ENCODE measurements at places on chromosomes 7 and 10. TPM values are rescaled to one million over a fixed set of nuclear protein-coding genes. Genes with fewer than 3 reads are reported as not detected.

- H3K27me3 ChIP-seq: no peaks in the 10 kb centered on the region
- DNase-seq: no peak
- H3K4me3 ChIP-seq: no peak overlapping the region
- no peaks in the 10 kb centered on the region for H3K4me1 ChIP-seq
These were observed 109.4 kb downstream of the MBL2 start for GRCh38 chr10:52663161-52663560.

Gene ATP5MK
- total RNA-seq: 543 TPM

DNA sequence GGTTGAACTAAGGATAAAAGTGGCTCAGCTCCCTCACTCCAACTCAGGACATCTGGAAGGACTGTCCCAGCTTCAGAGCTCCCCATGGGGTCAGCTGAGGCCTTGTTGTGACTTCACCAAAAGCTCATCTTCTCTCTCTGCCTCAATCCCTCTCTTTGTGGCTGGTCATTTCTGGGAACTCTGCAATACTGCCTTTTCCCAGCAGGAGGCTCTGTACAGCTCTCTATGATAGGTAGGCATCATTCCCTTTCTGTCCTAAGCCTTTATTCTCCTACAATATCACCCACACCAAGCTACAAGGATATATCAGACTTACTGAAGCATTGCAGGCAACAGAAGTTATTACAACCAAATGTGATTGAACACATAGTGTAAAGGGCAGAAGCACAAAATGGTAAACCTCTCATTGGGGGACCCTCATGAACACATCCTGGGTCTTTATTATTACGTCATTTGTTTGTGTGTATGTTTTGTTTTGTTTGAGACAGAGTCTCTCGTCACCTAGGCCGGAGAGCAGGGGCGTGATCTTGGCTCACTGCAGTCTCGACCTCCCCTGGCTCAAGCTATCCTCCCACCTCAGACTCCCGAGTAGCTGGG lies 36.7 kb upstream of the PRPS1L1 start:
- no peak for DNase-seq
- no peak overlapping the region for H3K27ac ChIP-seq
- no peaks in the 10 kb centered on the region for H3K36me3 ChIP-seq
- H3K4me1 ChIP-seq: no peaks in the 10 kb centered on the region
- no peaks in the 10 kb centered on the region for H3K27me3 ChIP-seq
- no peak overlapping the region for H3K4me3 ChIP-seq

Gene EFCAB10
- not detected for total RNA-seq

DNA sequence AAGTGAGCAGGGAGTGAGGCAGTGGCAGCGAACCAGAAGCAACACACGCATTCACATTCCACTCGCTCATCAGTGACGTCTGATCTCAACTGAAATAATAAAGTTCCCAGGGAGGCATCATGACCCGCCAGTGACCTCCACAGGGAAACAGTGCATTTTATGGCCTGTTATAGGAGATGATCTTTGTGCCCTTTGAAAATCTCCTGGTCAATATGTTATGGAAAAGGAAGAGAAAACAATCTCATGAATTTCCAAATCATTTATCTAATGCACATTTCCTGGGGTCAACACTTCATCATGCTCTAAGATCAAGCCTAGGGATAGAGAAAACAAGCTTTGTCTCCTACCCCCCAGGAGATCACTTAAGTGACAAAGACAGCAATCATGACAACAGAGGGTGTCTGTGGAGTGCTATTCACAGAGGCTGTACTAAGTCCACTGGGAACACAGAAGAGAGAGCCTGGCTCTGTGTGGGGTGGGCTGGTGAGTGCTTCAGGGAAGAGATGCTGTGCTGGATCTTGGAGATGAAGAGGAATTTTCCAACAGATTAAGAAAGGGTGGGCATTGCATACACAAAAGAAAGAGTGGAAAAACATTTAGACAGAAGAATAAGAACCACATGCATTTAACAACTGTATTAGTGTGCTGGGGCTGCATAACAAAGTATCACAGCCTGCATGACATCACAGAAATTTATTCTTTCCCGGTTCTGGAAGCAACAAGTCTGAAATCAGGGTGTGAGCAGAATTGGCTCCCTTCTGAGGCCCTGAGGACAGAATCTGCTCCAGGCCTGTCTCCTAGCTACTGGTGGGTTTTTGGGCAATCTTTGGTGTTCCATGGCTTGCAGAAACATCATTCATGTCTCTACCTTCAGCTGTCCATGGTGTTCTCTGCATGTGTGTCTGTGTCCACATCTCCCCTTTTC lies 613.9 kb upstream of the IGFBP3 start:
- peaks cover 3% of the 10 kb centered on the region for H3K4me1 ChIP-seq
- no peaks in the 10 kb centered on the region for H3K27me3 ChIP-seq
- H3K4me3 ChIP-seq: no peak overlapping the region
- peak; percentile 46 for DNase-seq

GRCh38 chr10:11933577-11934223 lies 108.9 kb downstream of the UPF2 start:
- no peaks in the 10 kb centered on the region for H3K4me1 ChIP-seq
- H3K4me3 ChIP-seq: no peak overlapping the region
- H3K27ac ChIP-seq: no peak overlapping the region
- DNase-seq: no peak

GRCh38 chr10:3472287-3473051 lies 299.9 kb upstream of the PITRM1 start:
- H3K4me3 ChIP-seq: no peak overlapping the region
- H3K4me1 ChIP-seq: peaks cover 35% of the 10 kb centered on the region
- no peaks in the 10 kb centered on the region for H3K27me3 ChIP-seq
- peak overlapping the region; percentile 78 for H3K27ac ChIP-seq
- no peaks in the 10 kb centered on the region for H3K36me3 ChIP-seq
- DNase-seq: peak; percentile 38

DNA sequence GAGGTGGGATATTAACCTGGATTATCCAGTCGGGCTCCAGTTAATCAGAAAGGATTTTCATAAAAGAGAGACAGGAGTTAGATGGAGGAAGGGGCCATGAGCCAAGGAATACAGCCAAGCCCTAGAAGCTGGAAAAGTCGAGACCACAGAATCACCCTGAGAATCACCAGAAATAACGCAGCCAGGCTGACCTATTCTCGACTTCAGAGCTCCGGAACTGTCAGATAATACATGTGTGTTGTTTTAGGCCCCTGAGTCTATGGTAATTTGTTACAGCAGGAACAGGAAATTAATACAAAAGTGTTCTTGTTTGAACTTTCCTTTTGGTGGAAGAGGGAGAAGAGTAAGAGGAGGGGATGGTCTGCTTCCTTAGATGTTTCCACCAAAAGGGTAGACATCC lies 208.1 kb downstream of the JCAD start:
- H3K4me3 ChIP-seq: no peak overlapping the region
- H3K27me3 ChIP-seq: no peaks in the 10 kb centered on the region
- H3K4me1 ChIP-seq: peaks cover 11% of the 10 kb centered on the region
- no peak overlapping the region for H3K27ac ChIP-seq

DNA sequence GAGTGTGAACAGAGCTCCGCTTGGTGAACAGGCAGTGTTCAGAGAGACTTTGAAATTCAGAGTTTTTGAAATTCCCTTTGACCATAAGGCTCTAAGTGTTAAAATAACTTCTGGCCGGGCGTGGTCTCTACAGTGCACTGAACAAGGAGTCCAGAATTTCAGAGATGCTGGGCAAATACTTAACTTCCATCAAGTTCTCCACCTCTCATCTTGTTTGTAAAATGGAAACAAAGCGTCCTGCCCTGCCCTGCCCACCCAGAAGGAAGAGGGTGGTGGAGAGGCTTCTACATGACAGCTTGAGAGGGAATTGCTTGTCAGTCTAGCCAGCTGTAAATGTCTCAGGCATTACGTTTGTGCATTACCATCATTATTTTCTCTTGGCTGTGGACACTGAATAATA lies 102.6 kb downstream of the RGS10 start:
- H3K4me3 ChIP-seq: no peak overlapping the region
- no peaks in the 10 kb centered on the region for H3K27me3 ChIP-seq
- DNase-seq: no peak
- peaks cover 40% of the 10 kb centered on the region for H3K4me1 ChIP-seq
- H3K27ac ChIP-seq: no peak overlapping the region

Gene ELOVL3
- 0.35 TPM for total RNA-seq

- peaks cover 25% of the 10 kb centered on the region for H3K36me3 ChIP-seq
- peak; percentile 87 for DNase-seq
- no peak overlapping the region for H3K4me3 ChIP-seq
- H3K27me3 ChIP-seq: no peaks in the 10 kb centered on the region
- H3K4me1 ChIP-seq: peaks cover 20% of the 10 kb centered on the region
These were observed 43.8 kb downstream of the DENND2A start for GRCh38 chr7:140596519-140597427.

DNA sequence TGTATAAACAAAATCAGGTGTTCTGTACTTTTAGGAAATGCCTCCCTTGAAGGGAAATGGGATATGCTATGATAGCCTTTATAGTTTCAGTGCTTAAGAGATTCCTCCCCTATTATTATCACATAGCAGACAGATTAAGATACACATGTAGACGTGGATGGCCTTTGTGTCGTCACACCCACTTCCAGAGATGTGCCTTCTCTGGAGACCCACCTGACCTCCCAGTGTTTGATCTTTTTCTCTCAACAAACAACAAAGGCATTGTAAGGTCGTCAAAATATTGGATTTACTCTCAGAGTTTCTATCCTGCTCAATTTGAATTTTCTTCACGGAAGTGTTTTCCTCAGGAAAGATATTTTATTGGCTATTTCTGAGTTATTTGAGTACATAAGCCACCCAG lies 25.7 kb upstream of the C1GALT1 start:
- H3K4me1 ChIP-seq: no peaks in the 10 kb centered on the region
- H3K4me3 ChIP-seq: no peak overlapping the region
- no peak overlapping the region for H3K27ac ChIP-seq
- no peaks in the 10 kb centered on the region for H3K36me3 ChIP-seq

DNA sequence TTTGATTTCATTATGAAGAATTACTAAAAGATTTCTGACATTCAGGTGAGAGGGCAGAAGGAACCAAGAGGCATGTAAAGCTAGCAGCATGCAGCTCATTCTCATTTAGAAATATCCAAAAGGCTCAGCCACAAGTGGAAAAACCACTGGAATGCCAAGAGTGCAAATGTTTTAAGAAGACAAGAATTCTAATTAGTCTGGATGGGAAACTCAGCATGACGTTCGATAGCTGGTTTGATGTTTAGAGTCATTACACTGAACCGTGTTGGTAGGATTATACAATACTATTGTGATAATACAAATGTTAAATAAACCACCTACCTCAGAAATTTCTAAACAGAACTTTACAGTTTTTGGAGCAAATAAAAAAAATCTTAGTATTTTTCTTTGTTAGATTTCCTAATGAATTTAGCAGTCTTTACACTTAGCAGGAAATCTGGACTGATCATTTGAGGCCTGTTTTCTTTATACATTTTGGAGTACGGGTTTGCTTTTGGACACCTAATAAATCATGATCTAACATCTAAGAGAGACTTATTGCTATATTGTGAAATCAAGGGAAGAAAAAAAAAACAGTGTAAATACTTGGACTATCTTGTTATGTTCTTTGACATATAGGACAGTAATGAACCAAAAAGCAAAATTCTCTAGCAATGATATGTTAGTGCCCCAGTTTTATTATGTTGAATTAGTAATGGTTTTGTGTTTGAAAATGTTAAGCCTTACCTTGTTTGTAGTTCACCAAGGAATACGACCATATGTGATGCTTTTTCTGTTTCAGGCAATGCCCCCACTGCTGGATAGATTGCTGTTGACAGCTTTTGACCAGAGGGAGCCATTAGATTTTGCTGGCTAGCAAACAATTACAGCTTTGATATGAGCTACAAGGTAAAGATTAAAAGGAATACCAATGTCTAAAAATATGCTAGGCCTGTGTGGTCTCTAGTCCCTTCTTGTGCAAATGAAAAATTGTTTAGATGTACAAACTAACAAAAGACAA lies 354.1 kb upstream of the SEMA3A start:
- peak; percentile 86 for DNase-seq
- no peak overlapping the region for H3K4me3 ChIP-seq
- H3K36me3 ChIP-seq: no peaks in the 10 kb centered on the region
- no peaks in the 10 kb centered on the region for H3K27me3 ChIP-seq
- no peak overlapping the region for H3K27ac ChIP-seq

- no peak overlapping the region for H3K27ac ChIP-seq
- no peaks in the 10 kb centered on the region for H3K36me3 ChIP-seq
- DNase-seq: no peak
- H3K4me3 ChIP-seq: no peak overlapping the region
- H3K4me1 ChIP-seq: peaks cover 24% of the 10 kb centered on the region
- H3K27me3 ChIP-seq: peaks cover 25% of the 10 kb centered on the region
These were observed 81.0 kb upstream of the INSIG1 start for GRCh38 chr7:155216475-155217272.

DNA sequence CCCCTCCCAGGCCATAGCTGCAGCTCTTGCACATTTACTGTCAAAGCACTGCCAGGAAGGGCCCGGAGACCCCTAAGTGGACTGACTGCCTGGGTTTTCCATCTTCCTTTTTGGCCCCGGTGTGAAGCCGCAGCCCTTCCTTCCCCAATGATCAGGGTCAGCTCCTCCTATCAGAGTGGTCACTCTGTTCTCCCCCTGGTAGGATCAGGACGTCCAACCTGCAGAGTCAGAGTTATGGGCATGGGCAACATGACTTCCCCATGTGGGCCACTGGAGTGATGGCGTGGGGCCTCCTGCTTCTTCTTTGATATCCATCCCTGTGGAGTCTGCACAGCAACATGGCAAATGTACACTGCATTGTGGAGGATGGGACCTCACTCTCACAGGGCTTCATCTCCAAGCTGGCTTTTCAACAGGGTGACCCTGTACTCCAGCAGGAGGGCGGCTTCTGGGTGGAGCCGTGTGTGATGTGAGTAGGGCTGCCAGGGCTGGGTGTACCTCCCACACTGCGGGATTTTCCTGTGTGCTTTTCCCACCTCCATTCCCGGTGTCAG lies 6.4 kb upstream of the RAMP3 start:
- no peak overlapping the region for H3K4me3 ChIP-seq
- H3K27ac ChIP-seq: no peak overlapping the region
- H3K27me3 ChIP-seq: peaks cover 6% of the 10 kb centered on the region
- peaks cover 2% of the 10 kb centered on the region for H3K4me1 ChIP-seq
- no peaks in the 10 kb centered on the region for H3K36me3 ChIP-seq
- DNase-seq: no peak

Gene ABCC2
- total RNA-seq: 1.1 TPM

DNA sequence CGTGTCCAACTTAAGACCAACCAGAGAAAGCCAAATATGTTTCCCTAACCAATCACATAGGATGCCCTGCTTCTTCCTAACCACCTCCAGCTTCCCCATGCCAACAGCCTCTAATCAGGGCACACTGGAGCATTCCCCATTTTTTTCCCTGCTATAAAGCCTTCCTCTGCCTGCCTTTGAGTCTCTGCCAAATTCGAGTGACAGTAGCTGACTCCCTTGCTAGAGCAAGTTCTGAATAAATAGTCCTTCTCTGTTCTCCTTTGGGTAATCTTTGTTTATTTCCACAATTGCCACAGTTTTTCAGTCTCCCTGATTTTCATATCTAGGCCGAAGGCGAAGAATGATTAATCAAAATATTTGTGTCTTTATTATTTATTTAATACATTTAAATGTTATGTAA lies 96.7 kb downstream of the ANLN start:
- H3K4me3 ChIP-seq: no peak overlapping the region
- H3K27ac ChIP-seq: no peak overlapping the region
- no peaks in the 10 kb centered on the region for H3K36me3 ChIP-seq
- H3K27me3 ChIP-seq: no peaks in the 10 kb centered on the region
- no peak for DNase-seq
